ENCODE measurements at places on chromosomes 1 and 21. TPM values are rescaled to one million over a fixed set of nuclear protein-coding genes. Genes with fewer than 3 reads are reported as not detected.

Gene AMPD1
- total RNA-seq: 0.71 TPM

Gene EXTL1
- 1.6 TPM for total RNA-seq

Gene PTGS2
- 9.1 TPM for total RNA-seq

Gene CD34
- total RNA-seq: 54.6 TPM

Gene FMO5
- total RNA-seq: 2.2 TPM

Gene LCE6A
- total RNA-seq: not detected

Gene HES2
- 1.2 TPM for total RNA-seq

Gene UTS2
- total RNA-seq: not detected

Gene SYTL1
- total RNA-seq: 5.9 TPM

Gene CAMK2N1
- 27.9 TPM for total RNA-seq

Gene MIXL1
- not detected for total RNA-seq

Gene ENTREP3
- total RNA-seq: 9.5 TPM

Gene CADM3
- total RNA-seq: 89.3 TPM

Gene ATF3
- total RNA-seq: 15.1 TPM

Gene PLK3
- total RNA-seq: 8.0 TPM

Gene RHCE
- total RNA-seq: 2.9 TPM

Gene C1orf198
- 53.7 TPM for total RNA-seq

Gene CIART
- 5.7 TPM for total RNA-seq

Gene MPL
- total RNA-seq: 0.93 TPM

Gene CDC14A
- total RNA-seq: 25.8 TPM

Gene ASAP3
- total RNA-seq: 48.7 TPM

Gene TNFAIP8L2
- 1.9 TPM for total RNA-seq

Gene C1orf141
- total RNA-seq: 1.3 TPM

Gene SIK1
- total RNA-seq: 49.3 TPM

Gene MAP1LC3C
- 10.1 TPM for total RNA-seq

Gene GNAT2
- 21.8 TPM for total RNA-seq

Gene KCND3
- 16.2 TPM for total RNA-seq

Gene SPATA6
- total RNA-seq: 32.6 TPM

Gene RUNX3
- total RNA-seq: 0.49 TPM

Gene ARHGAP30
- 2.1 TPM for total RNA-seq

Gene ZYG11A
- total RNA-seq: 0.38 TPM

Gene TTC22
- total RNA-seq: 3.2 TPM

Gene TINAGL1
- 68.1 TPM for total RNA-seq

Gene SPRR2B
- not detected for total RNA-seq

Gene PLXNA2
- 43.6 TPM for total RNA-seq
